NCI-H2171 (cell line): ENCODE measurements at places on chromosomes 4 and X.

- no peak for DNase-seq
These were observed 413 bp downstream of the PDK3 start for GRCh38 chrX:24465532-24465865.

- DNase-seq = no peak
These were observed 173.9 kb downstream of the SCFD2 start for GRCh38 chr4:53191997-53192396.

- peak; percentile 81 for DNase-seq
These were observed at the start of gene TRMT10A for GRCh38 chr4:99563310-99564186. TRMT10A (minus strand) TSS chr4:99564039; CDS start chr4:99559338, 4,701 bp downstream.

DNA sequence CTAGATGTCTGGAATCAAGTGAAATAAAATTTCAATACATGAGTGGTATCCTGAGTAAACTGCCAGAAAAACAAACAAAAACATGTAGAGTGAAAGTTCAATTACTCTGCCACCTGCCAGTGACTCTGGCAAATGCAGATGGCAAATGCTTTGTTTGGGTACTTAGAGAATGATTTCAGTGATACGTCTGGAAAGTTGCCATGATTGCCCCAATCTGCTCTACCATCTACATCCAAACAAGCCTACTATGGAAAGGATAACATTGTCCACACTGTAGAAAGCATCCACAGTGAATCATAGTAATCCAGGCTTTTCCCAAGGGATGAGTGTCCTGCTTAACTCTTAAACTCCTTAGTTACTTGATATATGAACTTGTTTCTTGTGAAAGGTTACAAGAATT, 3.4 kb downstream of the SPATA4 start:
- peak; percentile 47 for DNase-seq

DNA sequence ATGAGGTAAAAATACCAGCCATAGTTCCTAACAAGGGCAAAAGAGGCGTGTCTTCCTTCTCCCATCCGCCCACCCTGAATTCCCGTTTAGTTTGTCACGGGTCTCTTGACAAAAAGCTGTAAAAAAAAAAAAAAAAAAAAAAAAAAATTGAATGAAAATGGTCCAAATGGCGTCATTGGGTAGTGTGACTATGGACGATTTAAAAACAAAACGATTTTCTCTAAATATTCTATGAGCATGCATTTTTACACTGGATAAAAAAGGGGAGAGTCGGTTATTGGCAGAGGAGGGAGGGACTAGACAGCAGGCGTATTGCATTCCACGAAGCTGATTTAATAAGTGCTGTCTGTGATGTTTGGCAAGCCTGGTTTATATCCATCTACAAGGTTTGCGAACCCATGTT, at the start of gene FAM133A:
Gene FAM133A (plus strand): TSS at position 338 of the 403 bp plus-strand sequence. CDS start 35,214 bp downstream, outside the sequence.
- peak; percentile 86 for DNase-seq

GRCh38 chrX:11867610-11868345, 109.7 kb downstream of the MSL3 start:
- no peak for DNase-seq

DNA sequence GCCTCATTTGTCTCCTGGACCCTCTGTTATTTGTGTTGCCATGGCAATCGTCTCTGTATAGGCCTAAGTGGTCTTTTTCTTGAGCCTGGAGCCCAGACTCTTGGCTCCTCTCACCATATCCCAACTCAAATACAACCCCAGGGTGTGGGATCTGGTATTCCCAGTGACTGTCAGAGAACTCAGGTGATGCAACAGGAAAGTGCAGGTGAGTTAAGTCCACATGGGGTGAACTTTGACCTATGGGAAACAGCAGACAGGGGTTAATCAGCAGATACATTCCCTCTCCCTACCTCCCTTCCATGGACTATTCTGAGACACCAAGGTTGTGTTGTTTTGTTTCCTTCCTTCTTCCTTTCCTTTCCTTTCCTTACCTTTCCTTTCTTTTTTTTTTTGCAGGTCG, 130.9 kb upstream of the RPS6KA3 start:
- no peak for DNase-seq

DNA sequence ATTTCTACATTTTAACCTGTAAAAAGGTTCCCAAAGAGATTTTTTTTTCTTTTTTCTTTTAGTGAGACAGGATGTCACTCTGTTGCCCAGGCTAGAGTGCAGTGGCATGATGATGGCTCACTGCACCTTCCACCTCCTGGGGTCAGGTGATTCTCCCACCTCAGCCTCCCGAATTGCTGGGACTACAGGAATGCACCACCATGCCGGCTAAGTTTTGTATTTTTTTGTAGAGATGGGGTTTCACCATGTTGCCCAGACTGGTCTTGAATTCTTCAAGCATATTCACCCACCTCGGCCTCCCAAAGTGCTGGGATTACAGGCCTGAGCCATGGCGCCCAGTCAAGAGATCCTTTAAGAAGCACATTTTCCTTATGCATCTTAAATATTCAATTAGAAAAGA, 12.6 kb downstream of the RHOH start:
- DNase-seq = no peak

- no peak for DNase-seq
These were observed 69.8 kb downstream of the FBXO8 start for GRCh38 chr4:174213731-174214100.

- no peak for DNase-seq
These were observed 1.7 kb upstream of the VCX start for GRCh38 chrX:7841084-7841805.
